B cell (primary cell): ENCODE measurements at places on chromosomes 7 and 10.

DNA sequence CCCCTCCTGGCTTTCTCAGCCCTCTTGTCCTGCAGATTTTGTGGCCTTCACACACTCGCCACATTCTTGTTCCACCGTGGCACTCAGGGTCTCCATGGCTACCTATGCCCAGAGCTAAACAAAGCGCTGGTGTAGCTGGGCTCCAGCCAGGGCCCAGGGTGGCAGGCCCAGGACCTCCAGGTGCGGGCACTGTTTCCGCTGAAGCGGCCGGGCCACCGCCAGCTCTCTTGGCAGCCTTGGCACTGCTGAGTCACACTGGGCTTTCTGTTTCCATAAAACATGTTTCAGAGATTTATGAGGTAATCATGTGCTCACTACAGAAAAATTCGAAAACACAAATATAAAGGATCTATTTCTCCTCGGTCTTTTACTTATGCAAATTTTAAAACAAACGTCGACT is 51.3 kb downstream of the AOC1 start:
- peaks cover 3% of the 10 kb centered on the region for H3K27me3 ChIP-seq
- no peak for DNase-seq
- no peaks in the 10 kb centered on the region for H3K36me3 ChIP-seq
- peaks cover 32% of the 10 kb centered on the region for H3K4me1 ChIP-seq

- H3K36me3 ChIP-seq: no peaks in the 10 kb centered on the region
- H3K27ac ChIP-seq: no peak overlapping the region
Observed at GRCh38 chr7:92848851-92849250, 12.5 kb upstream of the CDK6 start.

- no peak overlapping the region for H3K27ac ChIP-seq
- DNase-seq: no peak
- H3K27me3 ChIP-seq: no peaks in the 10 kb centered on the region
- H3K4me3 ChIP-seq: no peak overlapping the region
- H3K4me1 ChIP-seq: no peaks in the 10 kb centered on the region
- no peaks in the 10 kb centered on the region for H3K36me3 ChIP-seq
Observed at GRCh38 chr10:114893251-114893650, 44.7 kb upstream of the TRUB1 start.

GRCh38 chr7:107891636-107892366 is 818 bp downstream of the DLD start:
- H3K27me3 ChIP-seq: no peaks in the 10 kb centered on the region
- H3K36me3 ChIP-seq: peaks cover 13% of the 10 kb centered on the region
- peak; percentile 20 for DNase-seq
- H3K4me1 ChIP-seq: peaks cover 28% of the 10 kb centered on the region
- peak overlapping the region; percentile 78 for H3K4me3 ChIP-seq

DNA sequence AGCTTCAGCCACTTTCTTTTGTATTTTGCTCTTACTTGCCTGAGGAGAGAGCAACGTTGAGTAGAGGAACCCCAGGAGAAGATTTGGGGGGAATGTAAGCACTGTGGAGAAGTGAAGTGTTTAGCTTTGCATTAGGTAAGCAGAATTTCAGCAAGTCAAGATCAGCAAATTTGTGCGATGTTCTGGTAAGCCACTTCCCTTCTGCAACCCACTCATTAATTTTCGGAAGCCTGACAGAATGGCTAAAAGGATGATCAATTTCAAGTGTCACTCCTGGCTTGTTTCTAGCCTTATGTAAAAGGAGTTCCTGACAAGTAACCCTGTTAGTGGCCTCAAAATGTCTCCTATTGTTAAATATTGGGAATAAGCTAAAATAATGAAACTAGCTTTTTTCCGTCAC is 48.5 kb upstream of the NXPH1 start:
- H3K27me3 ChIP-seq: no peaks in the 10 kb centered on the region
- H3K4me3 ChIP-seq: no peak overlapping the region
- H3K27ac ChIP-seq: no peak overlapping the region
- H3K36me3 ChIP-seq: no peaks in the 10 kb centered on the region
- DNase-seq: no peak

- no peak overlapping the region for H3K4me3 ChIP-seq
- no peak for DNase-seq
- H3K27ac ChIP-seq: no peak overlapping the region
- peaks cover 7% of the 10 kb centered on the region for H3K4me1 ChIP-seq
Observed at GRCh38 chr10:16728266-16728665, 89.0 kb downstream of the RSU1 start.

DNA sequence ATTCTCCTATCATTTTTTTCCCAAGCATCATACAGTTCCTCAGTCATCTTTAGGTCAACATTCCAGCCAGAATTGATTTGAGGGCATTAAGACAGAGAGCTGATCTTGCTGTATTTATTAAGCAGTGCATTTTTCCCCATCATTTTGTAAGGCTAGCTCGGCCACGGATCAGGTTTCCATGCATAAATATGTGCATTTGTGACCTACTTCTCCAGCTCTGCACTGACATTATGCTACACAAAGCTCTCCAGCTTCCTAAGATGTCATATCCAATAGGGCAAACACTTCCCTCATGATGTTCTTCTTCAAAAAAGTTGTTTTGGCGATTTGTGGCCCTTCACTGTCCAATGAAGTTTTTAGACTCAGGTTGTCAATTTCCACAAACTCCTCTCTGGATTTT is 202.6 kb downstream of the C7orf25 start:
- H3K4me3 ChIP-seq: no peak overlapping the region
- no peaks in the 10 kb centered on the region for H3K27me3 ChIP-seq
- H3K27ac ChIP-seq: no peak overlapping the region
- H3K4me1 ChIP-seq: no peaks in the 10 kb centered on the region

GRCh38 chr7:92925876-92926696 is 89.7 kb upstream of the CDK6 start:
- H3K4me1 ChIP-seq: no peaks in the 10 kb centered on the region
- H3K36me3 ChIP-seq: no peaks in the 10 kb centered on the region
- H3K4me3 ChIP-seq: no peak overlapping the region
- no peak overlapping the region for H3K27ac ChIP-seq
- H3K27me3 ChIP-seq: no peaks in the 10 kb centered on the region
- DNase-seq: no peak

DNA sequence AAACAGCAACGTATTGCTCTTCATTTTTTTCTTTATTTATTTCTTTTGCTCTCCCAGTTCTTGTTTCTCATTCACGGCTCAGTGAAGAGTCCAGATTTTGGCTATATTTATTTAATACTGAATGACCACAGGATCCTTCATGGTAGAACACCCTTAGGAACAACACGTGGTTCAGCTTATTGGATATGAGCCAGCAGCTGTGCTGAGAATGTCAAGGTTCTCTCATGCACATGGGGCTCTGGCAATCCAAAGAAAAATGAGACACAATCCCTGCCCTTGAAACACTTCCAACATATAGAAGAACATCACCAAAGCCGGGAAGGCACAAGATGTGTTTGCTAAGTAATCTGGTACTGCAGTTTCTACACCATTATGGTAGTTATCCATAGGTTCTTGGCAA is 852.9 kb downstream of the SORCS1 start:
- H3K27me3 ChIP-seq: no peaks in the 10 kb centered on the region
- H3K4me3 ChIP-seq: no peak overlapping the region
- no peaks in the 10 kb centered on the region for H3K4me1 ChIP-seq
- no peak for DNase-seq
- no peaks in the 10 kb centered on the region for H3K36me3 ChIP-seq

DNA sequence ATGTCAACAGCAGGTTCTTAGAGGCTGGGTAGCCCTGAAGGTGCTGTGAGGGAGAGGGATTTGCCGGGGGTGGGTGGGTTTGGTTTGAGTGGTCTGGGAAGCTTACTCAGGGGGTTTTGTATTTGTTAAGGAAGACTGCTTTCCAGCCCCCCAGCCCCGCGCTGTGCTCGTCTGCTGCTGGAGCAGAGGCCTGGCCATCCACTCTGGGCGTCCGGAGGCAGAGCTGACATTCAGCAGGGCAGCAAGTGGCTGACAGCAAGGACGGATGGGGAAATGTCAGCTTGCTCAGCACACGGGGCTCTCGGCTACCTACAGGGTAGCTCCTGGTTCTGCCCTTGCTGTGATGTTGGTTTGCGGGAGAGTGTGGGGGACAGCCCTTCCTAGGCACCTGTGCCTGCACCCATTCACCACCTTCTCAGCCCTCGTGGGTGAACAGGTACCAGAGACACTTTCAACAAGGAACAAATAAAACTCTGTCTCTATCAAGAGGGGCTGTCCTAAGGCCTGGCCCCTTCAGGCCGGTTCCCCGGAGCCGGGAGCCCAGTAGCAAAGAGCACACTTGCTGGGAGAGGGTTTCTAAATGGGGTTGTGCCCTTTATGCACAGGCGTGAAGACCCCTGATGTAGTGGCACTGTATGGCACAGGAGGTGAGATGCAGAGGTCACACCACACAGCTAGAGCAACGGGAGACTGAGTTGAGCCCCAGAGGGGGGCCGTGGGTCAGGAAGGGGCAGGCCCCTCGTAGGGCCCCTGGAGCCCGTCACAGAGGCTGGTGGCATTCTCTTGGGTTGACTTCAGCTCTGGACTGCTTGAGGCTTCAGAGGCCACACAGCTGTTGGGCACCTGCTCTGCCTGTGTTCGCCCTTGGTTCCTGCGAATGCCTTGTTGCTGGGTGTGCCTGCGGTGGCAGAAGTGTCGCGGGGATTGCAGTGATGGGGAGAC is 72.2 kb upstream of the SHH start:
- no peak for DNase-seq
- no peaks in the 10 kb centered on the region for H3K27me3 ChIP-seq
- no peak overlapping the region for H3K27ac ChIP-seq
- no peak overlapping the region for H3K4me3 ChIP-seq

- no peaks in the 10 kb centered on the region for H3K27me3 ChIP-seq
- DNase-seq: no peak
- H3K36me3 ChIP-seq: no peaks in the 10 kb centered on the region
Observed at GRCh38 chr7:156074084-156074483, 261.8 kb upstream of the SHH start.

GRCh38 chr7:96479015-96479645 is 157.2 kb upstream of the SLC25A13 start:
- no peak overlapping the region for H3K4me3 ChIP-seq
- H3K4me1 ChIP-seq: no peaks in the 10 kb centered on the region
- H3K27ac ChIP-seq: no peak overlapping the region
- no peak for DNase-seq
- H3K27me3 ChIP-seq: no peaks in the 10 kb centered on the region
- no peaks in the 10 kb centered on the region for H3K36me3 ChIP-seq
